Daoy (cell line): ENCODE measurements at places on chromosomes 1 and 21. TPM values are rescaled to one million over a fixed set of nuclear protein-coding genes. Genes with fewer than 3 reads are reported as not detected.

- no peak for DNase-seq
These were observed 38.6 kb downstream of the LHX9 start for GRCh38 chr1:197955486-197956394.

DNA sequence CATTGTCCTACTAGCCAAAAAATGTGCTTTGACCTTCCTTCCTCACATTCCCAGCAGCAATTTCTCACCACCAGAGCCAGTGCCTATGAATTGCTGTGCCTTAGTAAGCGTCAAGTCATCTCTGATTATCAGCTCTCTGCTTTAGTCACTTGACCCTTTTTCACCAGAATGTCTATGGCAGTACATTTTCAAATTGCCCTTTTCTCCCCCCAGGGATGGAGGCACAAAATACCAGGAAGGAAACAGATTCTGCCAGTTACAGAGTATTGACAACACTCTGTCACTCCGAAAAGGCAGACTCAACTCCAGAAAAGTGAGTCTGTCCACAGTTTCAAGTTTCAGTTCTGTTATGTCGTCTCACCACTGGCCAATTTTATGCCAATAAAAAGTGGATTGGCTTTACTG lies 167.4 kb downstream of the TNFSF18 start:
- DNase-seq, result no peak

- DNase-seq, result peak; percentile 78
These were observed 11.5 kb upstream of the PLA2G5 start for GRCh38 chr1:20058531-20058930.

GRCh38 chr1:211551638-211552460 lies 27.1 kb downstream of the SLC30A1 start:
- peak; percentile 61 for DNase-seq

DNA sequence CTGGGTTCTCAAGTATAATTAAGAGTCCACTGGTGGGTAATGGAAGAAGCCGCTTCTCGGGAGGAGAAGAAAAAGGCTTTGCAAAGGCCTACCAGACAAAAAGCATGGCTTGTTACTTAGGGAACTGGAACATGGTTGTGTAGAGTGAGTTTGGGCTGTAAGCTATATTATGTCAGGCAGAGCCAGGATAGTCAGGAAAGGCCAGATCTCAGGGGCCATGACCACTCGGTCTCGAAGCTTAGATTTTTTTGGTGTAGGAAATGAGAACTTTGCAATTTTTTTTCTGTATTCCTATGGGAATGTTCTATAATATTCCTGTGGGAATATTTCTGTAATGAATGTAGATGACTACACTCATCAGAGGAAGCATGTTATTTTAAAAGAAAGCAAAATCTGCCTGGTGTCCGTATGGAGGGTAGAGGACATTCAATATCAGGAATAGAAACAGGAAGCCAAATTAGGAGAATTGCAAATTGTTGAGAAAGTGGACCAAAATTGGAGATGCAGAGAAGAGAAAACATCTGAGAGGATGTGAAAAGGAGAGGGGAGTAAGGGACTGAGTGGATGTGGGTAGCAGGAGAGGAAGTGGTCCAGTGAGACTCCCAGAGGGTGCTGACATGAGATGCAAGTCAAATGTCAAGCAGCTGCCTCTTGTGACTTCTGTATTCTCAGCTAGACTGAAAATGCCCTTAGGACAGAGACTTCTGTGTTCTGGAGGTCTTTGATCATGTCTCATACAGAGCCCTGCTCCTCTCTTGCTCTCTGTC lies 45.2 kb upstream of the HAO2 start:
- DNase-seq, result no peak

The CFAP126 gene
- total RNA-seq, result not detected in 2 replicates

GRCh38 chr1:200588698-200589097 lies 31.9 kb downstream of the KIF14 start:
- DNase-seq, result no peak

The GOLT1A gene
- total RNA-seq, result not detected in 2 replicates

GRCh38 chr1:167387251-167387910 lies 130.9 kb downstream of the CD247 start:
- DNase-seq, result no peak

- DNase-seq, result peak; percentile 92
These were observed 37.1 kb upstream of the KANK4 start for GRCh38 chr1:62356257-62356835.
